ENCODE measurements at places on chromosomes 3 and 15.

GRCh38 chr3:124407260-124407659, 323.0 kb upstream of the UMPS start:
- no peak for DNase-seq

GRCh38 chr3:4029135-4029534, 229.9 kb downstream of the LRRN1 start:
- DNase-seq: no peak

DNA sequence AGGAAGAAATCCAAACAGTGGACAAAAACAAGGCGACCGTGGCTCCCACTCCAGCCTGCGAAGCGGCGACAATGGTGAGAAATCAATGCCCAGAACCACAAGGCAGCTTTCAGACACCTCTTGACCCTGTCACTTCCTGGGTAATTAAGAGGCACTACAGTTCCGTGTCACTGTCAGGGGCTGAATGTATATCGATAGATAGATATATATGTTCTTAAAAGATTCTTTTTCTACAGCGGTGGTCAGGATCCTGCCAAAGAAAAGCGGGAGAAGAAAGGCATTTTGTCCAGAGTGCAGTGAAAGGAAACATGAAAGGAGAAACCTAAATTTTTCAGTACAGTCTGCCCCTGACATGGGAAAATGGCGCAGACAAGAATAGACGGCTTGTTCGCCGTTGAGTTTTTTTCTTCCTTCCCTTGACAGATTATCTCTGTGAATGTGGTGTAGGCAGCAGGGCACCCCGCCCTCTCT, 56.2 kb upstream of the HES1 start:
- peak; percentile 23 for DNase-seq

DNA sequence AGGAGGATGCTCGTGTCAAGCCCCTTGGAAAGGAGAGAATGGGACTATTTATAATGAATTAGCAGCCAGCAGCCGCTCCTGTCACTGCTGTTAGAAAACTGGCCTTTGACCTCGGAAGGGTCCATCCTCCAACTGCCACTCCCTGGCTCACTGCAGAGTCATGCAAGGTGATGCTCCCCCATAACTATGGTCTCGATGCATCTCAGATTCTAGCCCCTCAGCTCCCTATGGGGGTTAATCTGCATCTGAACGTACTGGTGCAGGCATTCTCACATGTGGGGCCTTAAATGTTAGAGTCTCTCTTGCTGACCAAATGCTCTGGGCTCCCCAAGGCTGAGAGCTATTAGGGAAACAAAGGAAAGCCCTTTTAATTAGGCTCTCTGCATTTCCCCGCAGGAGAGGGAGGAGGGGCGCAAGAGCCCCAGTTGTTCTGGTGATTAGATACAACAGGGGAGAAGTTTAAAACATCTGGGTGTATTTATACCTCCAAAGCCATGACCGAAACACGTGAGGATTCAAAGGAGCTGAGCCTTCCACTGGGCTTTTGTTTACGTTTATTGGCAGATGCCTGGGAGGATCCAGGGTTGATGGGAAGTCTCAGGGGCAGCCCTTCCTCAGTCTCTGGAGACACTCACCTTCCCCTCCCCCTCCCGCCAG, 182.5 kb downstream of the OPA1 start:
- no peak for DNase-seq

GRCh38 chr15:57732526-57733331, 26.2 kb downstream of the POLR2M start:
- peak; percentile 74 for DNase-seq

DNA sequence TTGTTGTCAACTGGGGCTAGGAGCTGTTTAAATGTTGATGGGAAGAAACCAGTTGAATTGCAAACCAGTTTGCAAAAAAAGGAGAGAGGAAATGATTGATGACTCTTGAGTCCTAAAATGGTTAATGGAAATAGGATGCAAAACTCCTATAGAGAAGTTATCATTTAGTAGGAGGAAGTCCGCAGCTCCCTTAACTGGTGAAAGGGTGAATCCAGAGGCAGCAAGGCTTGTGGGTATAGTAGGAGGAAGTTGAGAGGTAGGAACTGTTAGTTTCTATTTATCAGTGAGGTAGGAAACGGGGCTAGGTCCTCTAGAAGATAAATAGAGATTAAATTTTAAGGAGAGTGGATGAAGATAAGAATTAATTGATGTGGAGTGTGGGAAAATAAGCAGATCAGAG, 15.4 kb downstream of the IREB2 start:
- DNase-seq: no peak

- no peak for DNase-seq
Measured at GRCh38 chr3:3129579-3129978, 2.8 kb downstream of the TRNT1 start.

DNA sequence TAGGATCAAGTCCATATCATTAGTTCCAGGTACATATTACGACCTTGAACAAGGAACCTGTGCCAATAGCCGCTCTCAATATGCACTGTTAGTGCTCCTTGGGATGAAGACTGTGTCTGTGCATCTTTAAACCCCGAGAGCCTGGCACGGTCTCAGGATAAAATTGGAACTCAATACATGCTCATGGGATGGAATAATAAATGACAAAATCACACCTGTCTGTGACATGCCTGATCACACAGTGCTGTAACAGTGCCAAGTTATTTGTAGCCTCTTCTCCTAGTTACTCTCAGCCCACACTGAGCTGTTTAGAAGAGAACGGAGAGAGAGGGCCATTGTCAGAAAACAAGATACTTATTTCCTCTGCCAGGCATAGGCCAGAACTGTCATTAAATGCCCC, 82.2 kb downstream of the SSR3 start:
- DNase-seq: no peak

GRCh38 chr3:155317211-155317610, 23.7 kb upstream of the STRIT1 start:
- no peak for DNase-seq

DNA sequence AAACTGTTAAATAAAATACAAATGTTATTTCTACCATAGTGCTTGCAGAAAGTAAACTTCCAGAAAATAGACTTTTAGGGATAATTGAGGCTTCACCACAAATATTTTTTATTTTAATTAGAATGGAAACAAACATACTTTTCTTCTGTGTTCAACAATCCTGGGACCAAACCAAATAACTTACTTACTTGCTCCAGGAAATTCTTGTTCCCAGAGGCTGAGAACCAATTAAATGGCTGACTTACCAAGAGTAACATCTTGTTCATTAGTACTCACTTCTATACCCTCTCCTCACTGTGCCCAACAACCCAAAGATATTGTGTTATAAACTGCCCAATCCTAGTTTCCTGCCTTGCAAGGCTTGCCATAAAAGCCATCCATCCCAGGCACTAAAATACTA, 172.2 kb upstream of the PFN2 start:
- no peak for DNase-seq

DNA sequence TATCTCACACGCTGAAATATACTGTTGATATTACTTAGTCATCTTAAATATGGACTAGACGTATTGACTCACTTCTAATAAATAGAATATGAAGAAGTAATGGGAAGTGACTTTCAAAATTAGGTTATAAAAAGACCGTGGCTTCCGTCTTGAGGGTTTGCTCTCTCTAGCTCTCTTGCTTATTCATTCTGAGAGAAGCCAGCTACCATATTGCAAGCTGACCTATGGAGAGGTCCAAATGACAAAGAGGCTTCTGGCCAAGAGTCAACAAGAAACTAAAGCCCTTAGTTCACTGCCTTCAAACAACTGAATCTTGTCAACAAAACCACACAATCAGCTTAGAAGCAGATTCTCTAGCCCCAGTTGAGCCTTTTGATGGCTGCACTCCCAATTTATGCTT, 46.1 kb downstream of the SLC9C1 start:
- DNase-seq: no peak

- DNase-seq: no peak
Measured at GRCh38 chr15:77097921-77098320, 27.0 kb upstream of the TSPAN3 start.

- DNase-seq: no peak
Measured at GRCh38 chr3:111764645-111765091, 94.4 kb upstream of the PHLDB2 start.

DNA sequence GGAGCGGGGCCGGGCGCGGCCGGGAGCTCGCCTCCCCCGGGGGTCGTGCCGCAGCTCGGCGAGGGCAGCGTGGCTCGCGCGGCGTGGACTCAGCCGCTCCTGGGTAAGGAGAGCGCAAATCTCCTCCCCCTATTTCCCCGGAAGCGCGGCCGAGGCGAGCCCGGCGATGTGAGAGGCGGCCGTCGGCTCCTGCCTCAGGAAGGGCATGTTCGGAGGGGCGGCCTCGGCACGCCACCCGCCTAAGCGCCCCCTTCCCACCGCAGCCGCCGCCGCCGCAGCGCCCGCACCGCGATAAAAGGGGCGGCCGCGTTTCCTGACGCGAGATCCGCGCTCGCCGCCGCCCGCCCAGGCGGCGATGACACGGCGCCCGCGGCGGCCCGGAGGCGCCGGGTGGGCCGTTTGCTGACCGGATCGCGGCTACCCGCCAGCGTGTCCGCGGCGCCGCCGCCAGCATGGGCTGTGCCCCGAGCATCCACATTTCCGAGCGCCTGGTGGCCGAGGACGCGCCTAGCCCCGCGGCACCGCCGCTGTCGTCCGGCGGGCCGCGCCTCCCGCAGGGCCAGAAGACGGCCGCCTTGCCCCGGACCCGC, at the start of gene PDE8A:
TSS of gene PDE8A (plus strand) at position 146 of the 590 bp plus-strand sequence. CDS start at position 453, 307 bp downstream.
- DNase-seq: peak; percentile 64

DNA sequence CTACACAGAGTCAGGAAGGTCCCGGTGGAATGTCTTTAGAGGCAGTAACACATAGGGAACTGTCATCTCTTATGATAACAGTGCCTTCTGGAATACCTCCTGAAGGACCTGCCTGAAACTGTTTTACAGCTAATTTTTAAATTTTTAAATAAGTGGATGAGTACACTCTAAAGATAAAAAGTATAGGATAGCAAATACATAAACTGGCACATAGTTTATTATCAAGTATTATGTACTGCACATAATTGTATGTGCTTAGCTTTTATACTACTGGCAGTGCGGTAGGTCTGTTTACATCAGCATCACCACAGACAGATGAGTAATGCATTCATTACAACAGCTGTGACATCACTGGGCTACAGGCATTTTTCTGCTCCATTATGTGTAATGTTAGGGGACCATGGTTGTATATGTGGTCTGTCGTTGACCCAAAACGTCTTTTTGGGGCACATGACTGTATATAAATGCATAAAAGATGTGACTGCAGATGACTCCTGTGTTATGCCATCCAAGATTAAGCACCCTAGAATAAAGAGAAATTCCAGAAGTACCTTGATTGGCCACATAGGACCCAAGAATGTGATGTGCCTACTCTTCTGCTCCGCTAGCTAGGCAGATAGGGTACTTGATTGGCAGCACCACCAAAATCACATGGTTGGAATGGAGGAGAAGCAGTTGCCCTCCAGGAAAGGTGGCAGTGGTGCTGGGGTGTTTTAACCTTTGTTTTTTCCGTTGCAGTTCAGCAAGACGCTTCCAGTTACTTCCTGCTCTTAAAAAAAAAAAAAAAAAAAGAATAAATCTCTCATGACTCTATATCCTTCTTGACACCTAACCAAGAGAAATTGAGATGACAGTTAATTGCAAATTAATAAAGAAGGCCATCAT, 3.3 kb downstream of the VPS8 start:
- no peak for DNase-seq

Data from cardiac muscle cell (in vitro differentiated cells and primary cell).